ENCODE measurements at places on chromosomes 11 and 22.

GRCh38 chr11:121422675-121423074, 29.4 kb upstream of the SORL1 start:
- no peak for DNase-seq

- no peak for DNase-seq
Measured at GRCh38 chr11:64710418-64711137, 12.4 kb downstream of the NRXN2 start.

- no peak for DNase-seq
Measured at GRCh38 chr22:19840955-19841640, 13.6 kb downstream of the GNB1L start.

- no peak for DNase-seq
Measured at GRCh38 chr11:116993599-116993998, 104.6 kb downstream of the SIK3 start.

- no peak for DNase-seq
Measured at GRCh38 chr22:39502789-39503409, 809 bp downstream of the MIEF1 start.

GRCh38 chr11:68214173-68215086, 1.3 kb upstream of the KMT5B start:
- DNase-seq = no peak

DNA sequence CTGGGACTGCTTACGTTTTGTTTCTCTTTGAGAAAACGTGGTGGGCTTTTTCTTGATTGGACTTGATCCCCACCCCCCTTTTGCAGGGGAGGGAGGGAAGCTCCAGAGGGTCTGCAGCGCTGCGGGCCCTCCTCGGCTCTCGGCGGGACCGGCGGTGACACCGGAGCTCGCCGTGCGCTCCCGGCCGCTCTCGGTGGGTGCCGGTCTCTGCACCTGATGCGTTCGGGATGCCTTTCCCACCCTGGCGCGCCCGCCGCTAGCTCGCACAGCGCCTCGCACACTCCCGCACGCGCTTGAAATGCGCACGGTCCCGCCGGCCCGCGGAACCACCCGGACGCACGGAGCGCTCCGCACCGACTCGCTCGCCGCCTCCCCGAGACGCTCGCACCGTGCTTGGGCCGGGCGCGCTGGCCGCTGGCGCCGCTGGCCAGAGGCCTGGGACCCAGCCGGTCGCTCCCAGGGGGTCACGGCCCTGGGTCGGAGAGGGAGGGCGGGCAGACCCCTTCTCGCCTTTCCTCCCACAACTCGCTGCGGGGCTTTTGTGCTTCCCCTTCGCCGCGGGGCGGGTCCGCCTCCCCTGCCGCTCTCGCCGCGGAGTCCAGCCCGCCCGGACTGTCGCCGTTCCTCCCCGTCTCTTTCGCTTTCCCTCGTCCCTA, 1.0 kb downstream of the ZBTB16 start:
- DNase-seq = no peak

- no peak for DNase-seq
Measured at GRCh38 chr11:71946144-71946571, 17.3 kb downstream of the RNF121 start.

GRCh38 chr11:11230802-11231562, 122.1 kb downstream of the CSNK2A3 start:
- DNase-seq = no peak
